T-cell (primary cell): ENCODE measurements at places on chromosomes 16 and 17.

DNA sequence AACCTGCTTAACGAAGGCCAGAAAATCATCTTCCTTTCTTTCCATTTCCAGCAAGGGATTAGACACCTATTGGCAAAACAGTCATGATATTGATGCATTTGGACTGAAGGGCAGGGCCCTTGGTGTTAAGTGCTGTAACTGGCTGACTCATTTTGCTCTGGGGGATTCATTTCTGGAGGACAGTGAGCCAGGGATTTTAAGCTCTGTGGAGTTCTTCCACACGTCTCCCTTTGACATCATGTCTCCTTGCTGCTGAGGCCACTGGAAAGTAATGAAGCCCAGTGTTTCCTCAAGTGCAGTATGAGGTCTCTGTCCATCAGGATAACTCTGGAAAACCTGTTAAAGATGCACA is 42.2 kb downstream of the DNAH9 start:
- no peak for DNase-seq

DNA sequence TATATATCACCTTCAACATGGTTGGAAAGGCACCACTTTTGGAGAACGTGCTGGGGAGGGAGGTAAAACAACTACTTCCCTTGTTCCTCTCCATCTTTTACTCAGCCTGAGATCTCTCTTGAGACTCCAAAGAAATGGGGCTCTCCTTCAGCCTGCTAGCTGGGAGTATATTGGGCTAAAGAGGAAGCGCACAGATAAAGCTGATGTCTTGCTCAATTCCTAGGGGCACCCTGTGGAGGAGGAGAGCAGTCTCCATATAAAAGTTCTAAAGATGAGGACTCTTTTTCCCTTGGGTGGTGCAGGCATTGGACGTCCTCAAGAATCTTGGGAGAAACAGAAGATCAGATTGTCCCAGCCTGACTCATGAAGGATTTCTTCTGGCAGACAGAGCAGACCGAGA is 4.6 kb upstream of the ETV4 start:
- DNase-seq, result no peak

GRCh38 chr17:58121925-58122324 is 26.3 kb upstream of the OR4D1 start:
- peak; percentile 32 for DNase-seq

DNA sequence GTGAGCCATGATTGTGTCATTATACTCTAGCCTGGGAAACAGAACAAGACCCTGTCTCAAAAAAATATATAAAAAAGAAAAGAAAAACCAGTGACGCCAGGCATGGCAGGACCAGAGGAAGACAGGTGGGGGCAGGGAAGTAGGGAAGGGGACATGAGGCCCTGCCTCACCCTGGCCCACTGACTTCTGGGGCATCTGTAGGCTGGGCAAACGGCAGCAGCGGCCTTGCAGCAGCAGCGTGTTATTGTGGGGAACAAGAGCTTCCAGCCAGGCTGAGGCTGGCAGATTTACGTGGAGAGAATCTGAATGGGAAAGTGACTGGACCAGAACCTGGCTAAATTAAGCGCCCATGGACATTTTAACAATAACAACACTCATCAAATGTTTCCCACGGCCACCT is 19.4 kb downstream of the CMTM4 start:
- no peak for DNase-seq

- DNase-seq, result no peak
Measured at GRCh38 chr17:72021417-72022041, 99.3 kb upstream of the SOX9 start.

GRCh38 chr16:85535352-85536072 is 77.6 kb upstream of the GSE1 start:
- no peak for DNase-seq

DNA sequence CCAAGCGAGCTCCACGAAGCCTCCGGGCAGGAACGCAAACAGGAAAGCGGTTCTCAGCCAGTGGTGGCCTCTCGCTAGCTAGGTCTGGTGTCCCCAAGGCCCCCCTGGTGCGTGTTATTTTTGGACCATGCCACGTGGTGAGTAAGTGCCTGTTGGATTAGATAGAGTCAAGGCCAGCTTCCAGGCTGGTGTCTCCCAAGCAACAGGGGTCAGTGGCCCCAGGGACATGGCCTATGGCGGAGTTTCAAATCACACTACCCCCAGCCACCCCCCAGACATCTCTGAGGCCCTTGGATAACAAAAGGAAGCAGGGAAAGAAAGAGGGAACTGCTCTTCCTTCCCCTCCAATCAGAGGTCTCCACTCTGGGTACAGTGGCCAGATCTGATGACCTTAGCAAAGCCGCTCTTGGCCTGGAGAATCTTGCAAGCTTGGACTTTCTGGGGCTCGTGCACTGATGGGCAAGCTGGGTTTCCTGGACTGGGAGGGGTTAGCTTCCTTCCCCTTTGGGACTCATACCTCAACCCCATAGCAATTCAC is 58.2 kb downstream of the MAF start:
- no peak for DNase-seq
